Activated naive CD4-positive, alpha-beta T cell treated with Interleukin-2 at 50 U/mL for 16 hours (primary cell): ENCODE measurements at places on chromosomes 3 and 15.

- DNase-seq = no peak
Measured at GRCh38 chr15:96354731-96355567, 24.4 kb downstream of the NR2F2 start.

DNA sequence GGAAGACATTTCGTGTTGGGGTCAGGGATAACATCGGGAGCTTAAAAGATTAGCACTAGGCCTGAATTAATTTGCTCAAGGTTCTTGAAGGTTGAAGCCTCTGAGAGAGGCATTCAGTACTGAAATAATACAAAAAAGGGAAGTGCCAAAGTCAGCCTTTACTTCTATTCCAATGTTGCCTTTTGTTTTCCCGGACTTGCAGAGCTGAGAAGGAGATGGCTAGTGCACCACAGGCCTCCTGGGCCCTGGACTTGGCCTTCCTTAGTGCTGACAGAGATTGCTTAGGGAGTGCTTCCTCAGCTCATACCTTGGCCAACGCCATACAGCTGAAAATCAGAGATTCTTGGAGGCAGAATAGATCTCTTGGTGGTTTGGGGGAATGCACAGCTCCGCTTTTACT lies 333.6 kb upstream of the TBL1XR1 start:
- no peak for DNase-seq

DNA sequence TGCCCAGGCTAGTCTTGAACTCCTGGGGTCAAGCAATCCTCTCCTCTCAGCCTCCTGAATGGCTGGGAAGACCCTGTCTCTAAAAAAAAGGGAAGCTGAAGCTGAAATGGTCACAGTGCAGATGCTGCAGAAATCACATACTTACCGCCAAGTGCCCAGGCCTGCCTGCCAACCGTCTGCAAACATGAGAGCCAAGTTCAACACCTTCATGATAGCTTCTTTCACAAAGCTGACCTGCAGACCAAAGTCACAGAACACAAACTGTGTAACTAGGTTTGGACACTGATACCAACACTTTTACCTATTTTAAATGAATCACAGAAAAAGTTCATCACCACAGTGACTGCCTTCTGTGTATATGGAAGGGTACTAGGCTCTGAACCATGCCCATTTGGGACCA lies 22.8 kb upstream of the CYFIP1 start:
- no peak for DNase-seq

DNA sequence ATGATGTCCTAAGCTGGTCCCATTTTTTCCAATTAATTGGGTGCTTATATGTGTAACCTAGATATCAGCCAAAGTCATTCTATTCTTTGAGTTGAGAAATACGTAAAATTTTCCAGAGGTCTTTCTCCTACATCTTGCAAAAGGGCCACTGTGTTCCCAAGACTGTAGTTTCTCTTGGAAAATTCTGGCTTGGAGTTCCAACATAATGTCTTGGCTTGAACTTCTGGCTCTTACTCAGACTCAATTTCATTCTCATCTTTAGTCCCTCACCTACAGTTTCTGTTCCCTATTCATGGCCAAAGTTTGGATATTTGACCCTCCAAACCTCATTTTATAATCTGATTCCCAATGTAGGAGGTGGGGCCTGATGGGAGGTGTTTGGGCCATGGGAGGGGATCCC lies 201.4 kb upstream of the ARHGEF26 start:
- no peak for DNase-seq

GRCh38 chr3:94716326-94717018 lies 653.6 kb downstream of the NSUN3 start:
- DNase-seq = no peak

DNA sequence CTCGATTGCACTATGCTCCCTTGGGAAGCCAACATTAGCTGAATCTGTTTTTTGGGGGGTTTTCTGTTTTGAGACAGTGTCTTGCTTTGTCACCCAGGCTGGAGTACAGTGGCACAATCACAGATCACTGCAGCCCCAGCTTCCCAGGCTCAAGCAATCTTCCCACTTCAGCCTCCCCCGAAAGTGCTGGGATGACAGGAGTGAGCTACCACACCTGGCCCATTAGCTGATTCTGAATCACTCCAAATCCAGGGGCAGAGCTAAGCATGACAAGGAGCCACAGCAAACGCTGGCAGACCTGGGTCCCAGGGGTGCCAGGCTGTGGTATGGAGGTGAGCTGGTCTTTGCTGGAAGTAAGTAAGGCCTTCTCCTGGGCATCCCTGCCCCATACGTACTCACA lies 18.9 kb downstream of the POC1A start:
- no peak for DNase-seq

- no peak for DNase-seq
Measured at GRCh38 chr3:52831500-52832301, 1.2 kb upstream of the ITIH4 start.

DNA sequence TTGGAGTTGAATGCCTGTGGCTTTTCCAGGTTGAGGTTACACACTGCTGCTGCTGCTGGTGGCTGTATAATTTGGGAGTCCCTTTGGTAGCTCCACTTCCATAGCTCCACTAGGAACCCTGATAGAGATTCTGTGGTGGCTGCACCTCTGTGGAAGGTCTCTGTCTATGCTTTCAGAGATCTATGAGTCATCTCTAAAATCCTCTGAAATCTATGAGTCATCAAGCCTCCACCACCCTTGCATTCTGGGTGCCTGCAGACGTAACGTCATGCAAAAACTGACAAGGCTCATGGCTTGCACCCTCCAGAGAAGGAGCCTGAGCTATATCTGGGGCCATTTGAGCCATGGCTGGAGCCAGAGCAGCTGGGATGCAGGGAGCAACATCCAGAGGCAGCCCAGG lies 1037.0 kb upstream of the CFAP20DC start:
- peak; percentile 33 for DNase-seq

GRCh38 chr15:85473455-85473854 lies 93.1 kb downstream of the AKAP13 start:
- DNase-seq = no peak

DNA sequence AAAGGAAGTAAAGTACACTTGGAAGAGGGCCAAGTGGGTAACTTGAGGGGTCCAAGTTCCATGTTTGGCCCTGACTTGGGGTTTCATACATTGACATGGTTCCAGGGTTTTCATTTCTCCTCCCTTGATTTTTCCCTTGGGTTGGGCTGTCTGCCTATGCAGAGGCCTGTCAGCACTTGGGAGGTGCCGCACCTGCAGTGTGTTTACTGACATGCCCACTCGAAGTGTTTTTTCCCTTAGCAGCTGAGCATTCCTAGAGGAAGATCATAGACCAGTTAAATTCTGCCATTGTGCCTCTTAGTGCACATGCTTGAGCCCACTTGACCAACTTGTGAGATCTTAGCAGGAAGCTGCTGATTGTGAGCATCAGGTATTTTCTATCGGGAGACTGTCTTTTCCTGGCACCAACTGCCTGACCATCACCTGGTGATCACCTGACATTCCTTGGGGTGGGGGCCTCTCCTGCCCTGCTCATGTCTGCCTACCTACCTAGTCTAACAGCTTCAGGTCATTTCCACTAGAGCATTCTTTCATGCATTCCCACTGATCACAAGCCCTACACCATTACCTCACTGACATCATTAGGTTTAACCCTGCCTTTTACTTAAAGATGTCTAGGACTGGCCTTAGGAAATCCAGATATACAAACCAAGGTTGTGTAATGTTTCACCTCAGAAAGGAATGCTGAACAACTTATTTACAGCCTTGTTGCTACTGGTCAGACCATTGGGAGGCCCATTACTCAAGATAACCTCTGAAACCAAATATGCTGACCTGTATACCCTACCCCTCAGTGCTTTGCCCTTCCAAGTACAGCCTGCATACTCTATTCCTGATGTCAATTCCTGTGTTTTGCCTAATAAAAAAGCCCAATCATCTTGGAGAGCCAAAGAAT lies 68.3 kb downstream of the CD47 start:
- DNase-seq = no peak

GRCh38 chr3:169475978-169476698 lies 187.4 kb downstream of the MECOM start:
- DNase-seq = no peak

- DNase-seq = peak; percentile 88
Measured at GRCh38 chr3:138329127-138329983, at the start of gene NME9. TSS of gene NME9 (minus strand) at chr3:138329851. CDS start at chr3:138329335, 516 bp downstream.

DNA sequence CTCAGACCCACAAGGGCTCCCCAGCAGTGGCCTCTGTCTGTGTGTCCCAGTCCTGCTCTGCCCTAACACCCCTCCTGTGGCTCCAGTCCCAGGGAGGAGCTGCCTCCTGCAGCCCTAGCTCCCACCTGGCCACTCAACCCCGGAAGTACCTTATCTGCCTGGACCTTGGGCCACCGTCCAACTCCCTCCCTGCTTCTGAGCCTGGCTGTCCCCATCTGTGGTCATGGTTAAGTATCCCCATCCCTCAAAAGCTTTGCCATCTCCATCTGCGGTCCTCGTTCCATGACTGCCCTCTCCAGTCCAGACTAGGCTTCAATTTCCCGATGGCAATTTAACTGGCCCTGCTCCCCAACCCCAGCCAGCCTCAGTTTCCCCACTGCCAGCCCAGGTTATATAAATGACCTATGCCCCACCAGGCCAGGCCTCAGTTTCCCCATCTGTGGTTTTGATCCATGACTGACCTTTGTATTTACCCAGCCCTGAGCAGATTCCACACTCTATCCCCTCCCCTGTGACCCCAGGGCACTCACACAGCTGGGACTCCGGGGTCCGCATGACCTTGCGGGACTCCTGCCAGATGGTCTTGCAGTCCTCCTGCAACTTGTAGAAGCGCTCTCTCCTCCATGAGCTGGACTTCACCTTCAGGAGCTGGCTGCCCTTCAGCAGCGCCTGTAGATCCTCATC lies 9.6 kb downstream of the PLCD1 start:
- no peak for DNase-seq

- DNase-seq = no peak
Measured at GRCh38 chr3:151476344-151477018, 15.6 kb upstream of the IGSF10 start.

- no peak for DNase-seq
Measured at GRCh38 chr15:85456798-85457197, 76.4 kb downstream of the AKAP13 start.

DNA sequence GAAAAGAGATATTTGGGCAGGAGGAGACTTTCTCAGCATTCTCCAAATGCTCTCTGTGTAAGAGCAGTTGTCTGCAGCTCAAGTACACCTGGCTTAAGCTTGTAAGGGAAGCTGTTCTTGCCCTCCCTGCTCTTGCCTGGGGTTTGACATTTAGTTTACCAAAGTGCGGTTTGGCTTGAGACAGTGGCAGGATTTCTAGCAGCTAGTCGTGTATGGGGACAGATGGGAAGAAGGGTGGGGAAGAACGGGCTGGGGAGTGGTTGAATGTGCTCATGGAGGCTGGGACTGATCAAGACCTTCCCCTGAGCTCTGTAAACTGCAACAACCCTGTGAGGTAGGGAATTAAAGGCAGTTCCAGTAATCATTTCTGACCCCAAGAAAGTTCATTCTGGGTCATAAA lies 39.8 kb downstream of the SQOR start:
- no peak for DNase-seq

DNA sequence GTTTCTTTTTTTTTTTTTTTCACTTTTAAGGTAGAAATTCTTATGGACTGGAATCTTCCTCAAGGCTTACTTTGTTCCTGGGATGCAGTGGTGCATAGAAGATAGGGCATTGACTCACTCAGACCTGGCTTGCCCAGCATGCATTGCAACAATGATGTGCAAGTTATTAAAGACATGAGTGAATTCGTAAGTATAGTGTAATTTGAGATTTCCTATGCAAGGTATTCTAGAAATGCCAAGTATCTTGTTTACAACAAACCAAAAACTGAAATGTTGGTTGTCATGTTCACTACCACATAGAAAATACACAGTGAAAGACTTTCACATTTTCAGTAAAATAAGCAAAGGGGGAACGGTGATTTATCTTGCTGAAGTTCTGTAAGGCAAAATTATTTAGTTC lies 56.5 kb upstream of the FNDC3B start:
- DNase-seq = no peak

- DNase-seq = no peak
Measured at GRCh38 chr3:171770689-171771620, 39.3 kb downstream of the PLD1 start.

DNA sequence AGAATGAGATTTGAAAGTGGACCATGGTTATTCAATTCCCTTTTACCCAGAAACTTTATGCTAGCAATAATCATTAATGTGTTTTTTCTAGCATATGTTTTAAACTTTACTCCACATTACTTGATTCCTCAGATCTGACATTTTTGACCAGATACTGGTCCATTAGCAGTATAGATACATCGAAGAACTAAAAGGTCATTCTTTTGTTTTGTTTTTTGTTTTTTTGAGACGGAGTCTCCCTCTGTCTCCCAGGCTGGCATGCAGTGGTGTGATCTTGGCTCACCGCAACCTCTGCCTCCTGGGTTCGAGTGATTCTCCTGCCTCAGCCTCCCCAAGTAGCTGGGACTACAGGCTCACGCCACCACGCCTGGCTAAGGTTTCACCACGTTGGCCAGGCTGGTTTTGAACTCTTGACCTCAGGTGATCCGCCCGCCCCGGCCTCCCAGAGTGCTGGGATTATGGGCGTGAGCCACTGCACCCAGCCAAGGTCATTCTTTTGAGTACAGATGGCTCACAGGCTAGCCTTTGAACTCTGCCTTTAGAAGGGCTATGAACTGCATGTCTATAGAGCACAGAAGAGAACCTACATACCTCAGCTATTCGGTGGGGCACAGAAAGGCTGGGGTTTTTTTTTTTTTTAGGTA lies 28.6 kb downstream of the CHP1 start:
- no peak for DNase-seq

GRCh38 chr3:8882642-8883041 lies 80.6 kb downstream of the RAD18 start:
- DNase-seq = no peak

DNA sequence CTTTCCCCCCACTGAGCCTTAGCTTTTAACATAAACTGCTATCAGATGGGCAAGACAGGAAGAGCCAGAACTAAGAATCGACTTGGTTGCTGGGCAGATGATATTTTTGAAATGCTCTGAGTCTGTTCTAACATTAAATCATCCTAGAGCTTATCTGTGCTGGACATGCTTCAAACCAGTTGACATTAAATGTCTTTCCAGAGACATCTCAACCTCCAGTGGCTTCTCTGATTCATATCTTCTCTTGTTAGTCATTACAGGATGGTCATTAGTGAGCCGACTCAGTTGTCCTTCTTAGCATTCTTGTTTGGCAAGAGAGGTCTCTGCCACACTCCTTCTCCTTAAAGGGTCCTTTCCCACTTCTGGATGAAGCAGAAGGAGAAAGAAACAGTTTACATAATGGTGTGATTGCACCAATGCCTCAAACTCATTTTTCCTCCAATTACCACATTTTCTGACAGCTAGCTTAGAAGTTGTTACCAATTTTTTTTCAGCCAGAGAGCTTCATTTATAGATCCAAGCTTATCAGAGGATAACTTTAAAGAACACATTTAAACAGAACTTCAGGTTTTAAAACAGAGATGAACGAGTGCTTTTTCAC lies 21.7 kb upstream of the SYN2 start:
- no peak for DNase-seq
